Stimulated activated CD8-positive, alpha-beta memory T cell treated with anti-CD3 and anti-CD28 coated beads, Interleukin-12 subunit alpha, Interleukin-12 subunit beta, amount 100 ng/mL, for 4 hours (primary cell): ENCODE measurements at places on chromosomes 2 and 18.

GRCh38 chr18:5895876-5896740, 786 bp upstream of the TMEM200C start:
- DNase-seq, result no peak

- DNase-seq, result no peak
Measured at GRCh38 chr2:217622205-217623060, 380.4 kb downstream of the TNS1 start.

GRCh38 chr2:119059287-119059686, 99.3 kb downstream of the C1QL2 start:
- no peak for DNase-seq

DNA sequence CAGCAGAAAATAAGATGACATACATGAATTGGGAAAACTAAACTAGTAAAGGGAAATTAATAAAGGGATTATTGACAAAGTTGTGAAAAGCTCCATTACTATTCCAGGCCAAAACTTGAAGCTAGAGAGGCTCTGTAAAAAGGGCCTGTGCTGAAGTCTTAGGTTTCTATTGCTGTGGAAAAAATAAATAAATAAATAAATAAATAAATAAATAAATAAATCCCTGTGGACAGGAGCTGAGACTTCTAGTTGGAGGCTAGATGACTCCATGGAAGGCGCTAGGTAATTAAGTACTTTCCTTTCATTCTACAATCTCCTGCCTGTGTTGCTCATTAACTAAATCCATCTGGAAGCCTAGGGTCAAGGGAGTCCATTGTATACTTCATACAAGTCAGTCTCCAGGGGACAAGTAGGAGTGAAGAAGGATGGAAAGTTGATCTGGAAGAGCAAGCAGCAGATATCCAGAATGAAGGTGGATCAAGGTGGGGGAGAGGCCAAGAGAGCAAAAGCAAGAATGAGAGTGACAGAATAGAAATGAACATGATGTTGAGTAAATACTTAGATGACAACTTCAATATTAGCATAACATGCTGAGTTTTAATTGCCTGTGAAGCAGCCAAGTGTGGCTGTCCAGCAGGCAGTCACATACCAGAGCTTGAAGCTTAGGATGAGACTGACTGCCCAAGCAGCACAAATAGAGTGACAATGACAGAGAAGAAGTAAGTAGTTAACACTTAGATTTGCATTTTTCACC, 26.2 kb upstream of the CCNT2 start:
- DNase-seq, result no peak

DNA sequence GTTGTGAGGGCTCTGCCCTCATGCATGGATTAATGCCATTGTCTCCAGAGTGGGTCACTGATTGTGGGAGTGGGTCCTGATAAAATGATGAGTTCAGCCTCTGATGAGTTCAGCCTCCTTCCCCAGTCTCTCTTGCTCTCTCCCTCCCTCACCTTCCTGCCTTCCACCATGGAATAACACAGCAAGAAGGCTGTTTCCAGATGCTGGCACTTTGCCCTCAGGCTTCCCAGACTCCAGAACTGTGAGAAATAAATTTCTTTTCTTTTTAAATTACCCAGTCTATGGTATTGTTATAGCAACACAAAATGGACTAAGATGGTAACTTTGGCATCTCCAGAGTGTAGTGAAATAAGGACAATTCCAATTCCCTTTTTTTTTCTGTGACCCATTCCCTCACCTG, 47.1 kb upstream of the MAP4K3 start:
- DNase-seq, result no peak
